Fibroblast of skin of back (primary cell): ENCODE measurements at places on chromosomes 6 and 20.

DNA sequence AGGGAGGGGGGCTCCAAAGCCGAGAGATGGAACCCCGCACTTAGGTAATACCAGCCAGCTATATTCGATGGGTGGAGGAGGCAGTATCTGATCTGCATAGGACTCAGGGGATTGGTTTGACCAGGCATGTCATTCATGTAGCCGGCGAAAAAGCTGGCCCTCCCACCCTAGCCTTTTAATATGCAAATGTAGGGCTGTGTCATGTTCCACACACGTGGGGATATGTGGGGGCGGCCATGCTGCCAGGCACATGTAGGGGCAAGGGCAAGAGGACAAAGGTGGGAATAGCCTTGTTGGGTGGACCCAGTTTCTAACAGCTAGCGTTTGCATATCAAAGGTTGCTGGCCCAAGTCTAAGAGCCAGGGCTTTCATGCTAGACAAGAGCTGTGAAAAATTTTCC, 39.1 kb upstream of the DDR1 start:
- no peak for DNase-seq

- peak; percentile 90 for DNase-seq
Measured at GRCh38 chr6:125363039-125363823, 61.5 kb upstream of the HDDC2 start.

DNA sequence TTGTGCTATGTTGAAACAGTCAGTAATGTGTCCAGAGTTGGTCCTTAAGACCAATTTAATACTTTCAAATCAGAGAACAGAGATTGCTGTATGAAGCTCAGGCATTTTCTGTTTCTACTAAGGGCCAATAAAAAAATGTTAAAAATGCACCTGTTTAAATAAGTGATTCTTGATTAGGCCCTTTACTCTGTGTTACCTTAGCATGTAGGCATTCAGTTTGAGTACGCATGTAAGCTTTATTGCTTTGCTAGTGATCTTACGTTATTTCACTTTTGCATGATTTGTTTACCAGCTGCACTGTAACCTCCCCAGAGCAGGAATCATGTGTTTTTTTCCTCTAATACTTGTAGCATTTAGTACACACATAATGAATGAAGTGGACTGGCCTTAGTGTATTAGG, 61.0 kb downstream of the AFG1L start:
- DNase-seq: no peak

- DNase-seq: peak; percentile 96
Measured at GRCh38 chr20:10671221-10671918, 2.4 kb downstream of the JAG1 start.

GRCh38 chr6:81485395-81485794, 267.1 kb downstream of the TENT5A start:
- no peak for DNase-seq
